ENCODE measurements at places on chromosomes 16 and 17.

- DNase-seq, result no peak
Observed at GRCh38 chr16:28039493-28039892, 24.0 kb downstream of the GSG1L start.

- no peak for DNase-seq
Observed at GRCh38 chr16:14628806-14629611, 1.1 kb downstream of the PARN start.

- DNase-seq, result no peak
Observed at GRCh38 chr16:25081702-25082101, 29.8 kb upstream of the LCMT1 start.

DNA sequence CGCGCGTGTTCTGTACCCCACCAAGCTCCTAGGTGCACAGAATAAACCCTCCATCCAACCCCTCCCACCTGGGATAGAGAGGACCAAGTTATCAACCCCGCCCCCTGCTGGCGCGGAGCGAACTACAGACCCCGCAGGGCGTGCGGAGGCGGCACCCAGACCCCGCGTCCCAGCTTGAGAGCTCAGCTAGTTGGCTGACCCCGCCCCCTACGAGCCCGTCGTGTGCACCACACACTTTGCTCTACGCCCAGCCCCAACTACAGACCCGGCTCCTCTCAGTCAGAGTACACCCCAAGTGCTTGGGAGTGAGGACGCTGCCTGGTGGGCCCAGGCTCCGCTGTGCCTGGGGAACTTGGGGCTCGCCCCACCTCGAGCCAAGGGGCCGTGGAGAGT, 1.5 kb downstream of the GRIN2A start:
- peak; percentile 82 for DNase-seq

GRCh38 chr16:50774960-50775359, 33.1 kb downstream of the CYLD start:
- DNase-seq, result no peak

DNA sequence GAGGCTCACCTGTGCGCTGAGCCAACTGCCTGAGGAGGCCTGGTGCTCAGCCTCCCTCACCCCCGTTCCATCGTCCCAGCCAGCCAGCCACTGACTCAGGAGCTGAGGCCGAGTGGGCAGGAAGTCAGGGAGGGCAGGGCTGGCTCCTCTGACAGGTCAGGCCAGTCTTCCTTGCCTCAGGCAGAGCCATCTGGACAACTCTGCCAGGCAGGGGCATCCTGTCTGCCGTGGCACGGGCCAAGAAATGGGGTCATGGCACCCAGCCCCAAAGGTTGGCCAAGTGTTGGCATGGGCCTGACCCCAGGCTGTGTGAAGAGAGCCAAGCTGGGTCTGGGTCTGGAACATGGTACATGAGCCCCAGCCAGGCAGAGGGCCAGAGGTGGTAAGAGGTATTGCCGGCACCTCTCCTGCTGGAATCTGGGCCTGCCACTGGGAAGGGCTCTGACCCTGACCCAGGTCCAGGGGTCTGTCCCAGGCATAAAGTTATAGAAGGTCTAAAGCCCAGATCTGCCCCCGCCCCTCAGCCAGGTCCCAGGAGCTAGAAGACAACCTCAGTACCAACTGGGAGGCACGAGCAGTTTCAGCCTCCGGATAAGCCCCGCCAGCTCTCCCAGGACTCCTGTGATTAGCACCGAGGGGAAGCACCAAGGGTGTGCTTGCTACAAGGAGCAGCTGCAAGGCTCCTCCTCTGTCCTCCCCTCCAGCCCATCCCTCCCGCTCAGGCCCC, 2.5 kb upstream of the VASN start:
- DNase-seq, result no peak

GRCh38 chr16:20897253-20897897, 2.8 kb downstream of the DCUN1D3 start:
- no peak for DNase-seq
